ENCODE measurements at places on chromosomes 3 and 15.

GRCh38 chr3:24545887-24546286, 51.2 kb upstream of the THRB start:
- no peak for DNase-seq

GRCh38 chr15:75167588-75168350, 33.9 kb upstream of the C15orf39 start:
- no peak for DNase-seq

DNA sequence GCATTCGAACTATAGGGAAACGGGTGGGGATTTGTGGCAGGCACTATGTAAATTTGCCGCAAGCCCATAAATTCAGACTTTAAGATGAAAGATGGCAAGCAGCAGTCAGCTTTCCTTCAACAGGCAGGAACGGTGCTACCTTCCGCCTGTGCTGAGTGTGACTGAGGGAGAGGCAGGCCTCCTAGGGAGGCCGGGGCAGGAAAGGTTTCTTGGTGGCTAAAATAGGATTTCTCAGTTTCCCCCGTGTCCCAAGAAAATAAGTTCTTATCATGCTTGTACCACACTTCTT, 12.5 kb downstream of the FLNB start:
- no peak for DNase-seq

GRCh38 chr3:38009807-38010591, 19.4 kb downstream of the VILL start:
- DNase-seq = no peak

DNA sequence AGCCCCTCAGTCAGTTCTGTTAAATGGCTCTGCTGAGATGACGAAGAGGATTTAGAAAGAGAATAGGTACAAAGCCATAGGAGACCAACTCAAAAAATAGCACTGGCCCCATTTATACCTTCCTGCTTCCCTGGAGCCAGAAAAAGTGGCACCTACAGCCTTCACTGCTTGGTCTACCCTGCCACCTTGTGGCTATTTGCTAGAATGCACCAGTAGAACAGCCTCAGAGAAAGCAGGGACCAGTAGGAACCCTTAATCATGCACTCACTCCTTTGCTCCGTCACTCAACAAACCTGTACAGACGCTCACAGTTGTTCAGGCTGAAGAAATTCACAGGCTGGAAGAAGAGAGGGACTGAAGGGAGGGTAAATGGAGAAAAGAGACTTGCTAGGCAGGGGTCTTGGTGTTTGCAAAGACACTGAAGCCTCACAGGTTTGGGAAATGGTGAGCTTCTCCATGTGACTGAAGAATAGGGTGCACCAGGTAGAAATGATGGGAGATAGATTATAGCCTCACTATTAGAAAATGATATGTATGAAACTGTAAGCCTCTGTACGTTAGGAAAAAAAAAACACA, 12.1 kb upstream of the RTP2 start:
- DNase-seq = peak; percentile 55

- no peak for DNase-seq
Measured at GRCh38 chr3:73498764-73499622, 125.7 kb downstream of the PDZRN3 start.

DNA sequence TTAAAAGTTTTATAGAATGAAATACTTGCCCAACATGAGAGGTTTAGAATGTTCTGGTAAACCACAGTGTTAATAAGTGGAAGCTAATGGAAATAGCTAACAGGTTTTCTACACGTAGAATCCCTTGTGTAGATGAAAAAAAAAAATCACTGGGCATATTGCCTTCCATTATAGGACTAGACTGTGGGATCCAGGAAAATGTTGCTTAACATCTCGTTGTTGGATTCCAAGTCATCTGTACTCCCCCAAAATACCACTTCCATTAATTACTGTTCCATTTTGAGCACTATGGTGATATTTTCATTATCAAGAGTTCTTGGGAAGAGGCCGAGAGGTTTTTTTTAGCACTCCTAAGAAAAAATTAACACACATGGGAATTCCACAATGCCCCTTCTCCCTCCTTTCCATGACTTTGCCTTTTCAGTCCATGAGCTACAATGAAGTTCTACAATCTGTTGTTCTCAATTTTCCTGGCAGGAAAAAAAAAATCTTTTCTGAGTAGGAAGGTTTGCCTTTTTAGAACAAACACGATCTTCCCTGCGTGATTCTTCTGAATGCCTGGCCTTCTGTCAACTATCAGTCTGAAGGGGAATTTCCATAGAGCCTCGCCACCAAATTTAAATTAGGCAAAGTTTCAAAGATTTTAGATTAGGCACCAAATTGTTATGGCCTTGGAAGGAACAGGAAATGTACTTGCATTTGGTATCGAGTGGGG, 74.4 kb upstream of the CTDSPL start:
- no peak for DNase-seq

- no peak for DNase-seq
Measured at GRCh38 chr3:31343075-31343474, 189.7 kb upstream of the STT3B start.

- no peak for DNase-seq
Measured at GRCh38 chr15:27861171-27861570, 237.9 kb downstream of the OCA2 start.

GRCh38 chr3:99023590-99024192, 122.2 kb upstream of the DCBLD2 start:
- DNase-seq = no peak

GRCh38 chr3:129440618-129441190, 680 bp downstream of the IFT122 start:
- DNase-seq = no peak

GRCh38 chr3:100081986-100082692, 32.2 kb downstream of the FILIP1L start:
- DNase-seq = no peak

- no peak for DNase-seq
Measured at GRCh38 chr3:63442918-63443317, 164.8 kb downstream of the SYNPR start.

DNA sequence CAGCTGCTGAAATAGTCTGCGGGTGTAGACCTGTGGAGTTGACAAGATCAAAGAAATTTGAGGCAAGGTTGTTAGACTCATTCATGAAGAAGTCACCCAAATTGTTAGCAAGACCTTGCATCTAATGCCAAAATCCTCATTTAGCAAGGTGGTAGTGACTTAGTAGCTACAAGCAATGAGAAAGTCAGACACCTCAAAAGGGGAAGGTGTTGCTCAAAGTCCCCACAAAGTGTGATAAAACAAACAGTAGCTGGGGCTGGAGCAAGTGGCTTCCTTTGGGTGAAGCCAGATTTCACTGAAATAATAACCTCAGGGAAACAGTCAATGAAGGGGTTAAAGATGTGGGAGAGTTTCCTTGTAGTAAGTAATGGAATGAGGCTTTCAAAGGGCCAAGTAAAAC, 44.9 kb downstream of the CD86 start:
- DNase-seq = no peak

- no peak for DNase-seq
Measured at GRCh38 chr3:60916546-60916945, 334.7 kb downstream of the FHIT start.

- DNase-seq = no peak
Measured at GRCh38 chr3:133529809-133530208, 43.7 kb upstream of the CDV3 start.

GRCh38 chr15:87609474-87609873, 647.1 kb downstream of the NTRK3 start:
- DNase-seq = no peak

DNA sequence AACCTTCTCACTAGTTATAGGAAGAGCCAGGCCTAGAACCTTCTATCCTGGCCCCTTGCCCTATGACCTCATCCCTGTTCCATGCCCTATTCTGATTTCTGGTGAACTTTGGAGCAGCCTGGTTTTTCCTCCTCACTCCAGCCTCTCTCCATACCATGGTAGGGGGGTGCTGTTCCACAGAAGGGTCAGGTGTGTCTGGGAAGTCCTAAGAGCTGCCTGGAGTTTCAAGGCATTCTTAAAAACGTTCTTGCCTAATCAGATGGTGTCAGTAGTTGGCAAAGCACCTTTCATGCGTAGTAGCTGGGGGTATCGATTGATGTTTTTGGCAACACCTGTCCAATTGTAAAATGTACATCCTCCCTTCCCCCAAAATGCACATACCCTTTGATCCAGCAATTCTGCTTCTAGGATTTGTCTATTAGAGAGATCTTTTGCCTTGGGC, 16.8 kb upstream of the ALPK3 start:
- DNase-seq = no peak

DNA sequence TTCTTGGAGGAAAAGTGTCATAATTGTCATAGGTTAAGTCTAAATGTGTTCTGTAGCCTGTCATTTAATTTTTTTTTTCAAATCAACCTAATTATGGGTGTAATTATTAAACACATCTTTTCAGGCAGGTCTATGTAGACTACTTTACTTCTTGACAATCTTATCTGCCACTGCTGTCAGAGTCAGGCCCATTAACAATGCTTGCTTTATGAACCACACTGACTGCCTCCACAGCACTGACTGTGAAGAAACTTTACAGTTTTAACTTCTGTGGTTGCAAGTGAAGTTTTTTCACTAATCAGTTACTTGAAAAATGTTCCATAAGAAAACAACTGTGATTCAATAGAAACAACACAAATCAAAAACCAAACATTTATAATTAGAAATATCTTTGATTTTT, 407.8 kb downstream of the PLCL2 start:
- DNase-seq = no peak

DNA sequence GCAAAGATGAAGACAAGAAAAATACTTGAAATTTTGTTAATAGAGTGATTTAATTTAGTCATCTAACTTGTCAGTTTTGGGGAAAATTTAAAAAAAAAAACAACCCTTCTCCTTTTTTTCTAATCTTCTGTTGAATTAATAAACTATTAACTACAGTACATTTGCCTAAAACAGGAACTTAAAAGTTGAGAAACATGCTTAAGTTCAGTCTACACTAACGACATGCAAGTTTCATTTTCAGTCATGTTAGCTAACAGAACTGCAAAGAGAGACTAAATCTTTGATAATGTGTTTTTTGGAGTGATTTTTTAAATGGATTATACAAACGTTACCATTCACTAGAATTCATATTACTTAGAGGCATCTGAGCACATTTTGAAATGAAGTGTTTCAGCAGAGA, 71.9 kb upstream of the MBNL1 start:
- DNase-seq = no peak

DNA sequence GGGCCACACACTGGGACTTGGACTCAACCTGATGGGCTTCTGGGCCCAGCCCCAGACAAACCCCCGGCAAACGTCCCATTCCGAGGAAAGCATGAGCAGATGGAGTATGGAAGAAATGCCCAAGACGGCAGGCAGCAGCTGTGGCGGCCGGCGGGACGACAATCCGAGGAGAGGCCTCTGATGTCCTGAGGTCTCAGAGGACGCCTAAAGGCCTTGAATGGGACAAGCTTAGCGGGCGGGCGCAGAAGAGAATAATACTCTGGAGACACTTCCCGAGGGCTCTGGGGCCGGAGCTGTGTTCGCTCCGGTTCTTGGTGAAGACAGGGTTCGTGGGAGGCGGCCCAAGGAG, 482 bp upstream of the OGG1 start:
- no peak for DNase-seq

- DNase-seq = no peak
Measured at GRCh38 chr15:56794553-56795329, 61.4 kb upstream of the ZNF280D start.

DNA sequence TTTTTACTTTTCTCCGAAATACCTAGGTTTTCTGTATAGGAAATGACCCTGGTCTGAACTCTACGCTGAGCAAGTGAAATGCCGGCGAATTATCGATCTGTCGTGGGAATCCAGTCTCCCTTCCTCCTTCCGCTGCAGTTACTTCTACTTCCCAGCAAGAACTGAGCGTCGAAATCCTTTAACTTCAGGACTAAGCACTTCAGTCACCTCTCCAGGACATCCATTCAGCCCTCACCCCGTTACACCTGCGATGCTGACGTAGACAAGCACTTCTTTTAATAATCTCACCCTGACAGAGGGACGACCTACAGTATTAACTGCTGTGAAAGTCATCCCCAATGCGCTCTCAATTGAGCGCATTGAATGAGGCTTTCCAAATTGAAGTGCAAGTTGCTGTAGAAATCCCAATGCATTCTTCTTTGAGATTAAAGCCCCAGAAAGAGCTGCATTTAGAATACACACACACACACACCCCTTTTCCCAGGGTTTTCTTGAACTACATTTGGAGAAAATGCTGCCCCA, 1.3 kb downstream of the TOP2B start:
- DNase-seq = peak; percentile 6

DNA sequence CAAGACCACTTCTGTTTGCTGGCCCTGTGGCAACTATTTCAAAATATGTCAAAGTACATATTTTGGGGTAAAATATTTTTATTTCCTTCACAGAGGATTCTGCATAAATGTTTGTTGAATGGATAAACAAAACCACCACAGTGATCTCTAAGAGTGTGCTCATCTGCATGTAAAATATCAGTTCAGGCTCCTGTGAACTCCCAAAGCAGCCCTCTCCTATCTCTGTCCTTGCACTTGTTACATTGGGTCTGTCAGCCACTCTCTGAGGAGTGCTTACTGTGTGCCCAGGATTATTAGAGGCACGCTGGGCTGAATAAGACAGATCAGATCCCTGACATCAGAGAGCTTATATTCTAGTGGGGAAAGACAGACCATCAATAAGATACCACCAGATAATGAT, 27.1 kb downstream of the IQCH start:
- no peak for DNase-seq

- no peak for DNase-seq
Measured at GRCh38 chr3:46447228-46447985, 17.3 kb downstream of the LTF start.

Measured in effector CD4-positive, alpha-beta T cell (primary cell).